NCI-H1048 (cell line): ENCODE measurements at places on chromosomes 12 and 14.

DNA sequence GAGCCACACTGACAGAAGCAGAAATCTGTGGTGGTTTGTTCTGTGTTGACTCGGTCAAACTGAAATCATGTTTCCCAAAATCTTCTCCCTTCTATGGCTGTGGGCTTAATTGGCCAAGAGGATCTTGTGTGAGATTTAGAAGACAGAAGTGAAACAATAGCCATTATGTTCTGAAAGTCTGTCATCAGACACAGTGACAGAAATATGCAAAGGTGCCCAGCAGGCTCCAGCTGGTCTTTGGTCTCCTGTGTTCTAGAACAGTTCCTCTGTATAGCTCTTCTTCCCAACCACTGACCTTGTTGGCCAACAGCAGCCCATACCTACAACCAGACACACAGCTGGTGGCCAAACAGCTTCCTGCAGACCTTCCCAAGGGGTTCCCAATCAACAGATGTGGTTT, 25.0 kb upstream of the COCH start:
- no peak for DNase-seq

DNA sequence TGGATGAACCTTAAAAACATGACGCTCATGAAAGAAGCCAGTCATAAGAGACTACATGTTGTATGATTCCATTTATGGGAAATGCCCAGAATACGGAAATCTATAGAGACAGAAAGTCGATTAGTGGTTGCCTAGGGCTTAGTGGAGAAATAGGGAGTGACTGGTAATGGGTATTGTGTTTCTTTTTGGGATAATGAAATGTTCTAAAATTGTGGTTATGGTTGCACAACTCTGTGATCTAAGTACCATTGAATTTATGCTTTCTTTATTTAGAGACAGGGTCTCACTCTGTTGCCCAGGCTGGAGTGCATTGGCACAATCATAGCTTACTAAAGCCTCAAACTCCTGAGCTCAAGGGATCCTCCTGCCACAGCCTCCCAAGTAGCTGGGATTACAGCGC, 8.0 kb downstream of the RBMS2 start:
- DNase-seq, result no peak

- DNase-seq, result no peak
These were observed 211.6 kb downstream of the SLC6A15 start for GRCh38 chr12:84701041-84701440.

GRCh38 chr12:52189376-52190174, 2.2 kb downstream of the KRT80 start:
- no peak for DNase-seq

GRCh38 chr12:52493172-52493571, at the start of gene KRT6A:
TSS of gene KRT6A (minus strand) at chr12:52493257. CDS start at chr12:52493188, 69 bp downstream.
- no peak for DNase-seq

- no peak for DNase-seq
These were observed 18.7 kb downstream of the MANSC1 start for GRCh38 chr12:12331244-12331771.

- no peak for DNase-seq
These were observed 21.5 kb upstream of the SLC25A3 start for GRCh38 chr12:98572010-98572409.

- DNase-seq, result no peak
These were observed 28.2 kb upstream of the CD27 start for GRCh38 chr12:6416596-6416995.

DNA sequence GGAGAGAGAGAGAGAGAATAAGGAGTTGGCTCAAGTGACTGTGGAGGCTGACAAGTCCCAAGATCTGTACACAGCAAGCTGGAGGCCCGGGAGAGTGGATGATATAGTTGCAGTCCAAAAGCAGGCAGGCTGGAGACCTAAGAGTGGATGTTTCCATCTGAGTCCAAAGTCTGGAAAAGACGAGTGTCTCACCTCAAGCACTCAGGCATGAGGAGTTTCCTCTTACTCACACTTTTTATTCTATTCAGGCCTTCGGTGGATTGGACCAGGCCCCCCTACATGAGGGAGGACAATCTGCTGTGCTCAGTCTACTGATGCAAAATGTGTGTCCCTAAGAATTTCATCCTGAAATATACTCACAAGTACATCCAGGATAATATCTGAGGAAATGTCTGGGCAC, 484.6 kb downstream of the VRK1 start:
- DNase-seq, result no peak

DNA sequence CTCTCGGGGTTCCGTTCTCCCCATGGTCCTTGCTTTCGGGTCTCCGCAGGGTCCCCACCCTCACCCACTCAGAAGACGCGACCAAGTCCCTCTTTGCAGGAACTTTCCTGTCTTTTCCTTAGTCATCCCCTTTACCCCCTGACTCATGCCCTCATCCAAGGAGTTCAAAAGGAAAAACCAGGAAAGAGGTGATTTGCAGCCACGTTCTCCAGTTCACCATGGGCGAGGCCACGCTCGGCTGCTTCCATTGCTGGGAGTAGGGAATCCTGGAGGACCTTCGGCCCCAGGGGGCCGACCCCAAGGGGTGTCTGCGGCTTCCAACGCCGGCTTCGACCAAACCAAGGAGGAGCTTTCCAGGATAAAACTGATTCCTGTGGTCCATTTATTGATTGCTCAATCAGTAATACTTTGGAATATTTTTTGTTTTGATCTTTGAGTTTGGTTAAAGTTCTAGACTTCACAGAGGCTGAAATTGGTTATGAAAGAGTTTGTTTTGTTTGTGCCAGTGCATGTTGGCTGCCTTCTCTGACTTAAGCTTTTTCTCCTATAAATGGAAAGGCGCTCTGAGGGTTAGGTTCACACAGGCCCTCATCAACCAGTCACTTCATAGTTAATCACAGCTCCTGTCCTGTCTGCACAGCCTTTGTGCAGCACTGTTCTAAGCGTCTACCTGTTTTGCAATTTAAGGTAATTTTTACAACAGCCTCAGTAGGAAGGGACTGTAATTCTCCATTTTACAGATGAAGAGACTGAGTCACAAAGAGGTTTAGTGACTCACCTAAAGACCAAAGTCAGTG, 827 bp downstream of the ALDH2 start:
- DNase-seq, result no peak

- DNase-seq, result no peak
These were observed 509 bp downstream of the PLEKHG6 start for GRCh38 chr12:6310771-6311610.

DNA sequence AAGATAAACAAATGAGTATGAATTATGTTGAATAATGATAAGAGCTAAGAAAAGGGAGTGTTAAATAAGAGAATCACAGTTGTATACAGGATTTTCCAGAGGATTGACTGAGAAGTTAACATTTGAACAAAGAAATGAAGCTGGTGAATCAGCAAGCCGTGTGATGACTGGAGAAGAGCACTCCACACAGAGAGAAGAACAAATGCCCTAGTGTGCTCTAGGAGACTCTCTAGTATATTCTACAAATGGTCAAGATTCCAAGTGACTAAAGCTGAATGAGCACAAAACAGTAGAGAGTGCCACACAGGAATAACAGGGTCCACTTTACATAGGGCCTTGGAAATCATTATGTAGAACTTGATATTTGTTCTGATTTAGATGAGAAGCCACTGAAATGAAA, 587.1 kb upstream of the ATXN7L3B start:
- DNase-seq, result no peak

- DNase-seq, result peak; percentile 39
These were observed 61.1 kb upstream of the TMEM132D start for GRCh38 chr12:129964826-129965457.

GRCh38 chr12:6376079-6376869, 911 bp upstream of the SCNN1A start:
- no peak for DNase-seq

GRCh38 chr14:103315941-103316340, 18.1 kb upstream of the EIF5 start:
- DNase-seq, result no peak

GRCh38 chr14:104143521-104144452, 5.4 kb downstream of the KIF26A start:
- no peak for DNase-seq

- no peak for DNase-seq
These were observed 53.5 kb downstream of the ADGRD1 start for GRCh38 chr12:131007031-131007739.

DNA sequence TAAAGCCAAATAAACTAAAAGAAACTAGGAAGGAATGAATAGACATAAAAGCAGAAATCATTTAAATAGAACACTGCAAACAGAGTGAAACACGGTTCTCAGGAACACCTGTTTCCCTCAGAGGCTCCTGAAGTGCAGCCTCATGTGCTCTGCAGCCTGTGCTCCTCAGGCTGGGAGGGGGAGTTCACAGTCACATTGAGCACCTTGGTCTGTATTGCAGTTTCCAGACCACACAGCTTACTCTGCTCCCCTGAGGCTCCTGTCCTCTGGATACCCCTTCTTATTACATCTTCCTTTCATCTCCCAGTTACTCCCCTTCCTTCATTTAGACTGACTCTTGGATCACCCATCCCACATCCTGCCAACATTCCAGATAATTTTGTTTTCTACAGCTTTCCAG, 49.7 kb upstream of the DCD start:
- no peak for DNase-seq

- no peak for DNase-seq
These were observed 88.1 kb downstream of the RFLNA start for GRCh38 chr12:124383028-124383427.

DNA sequence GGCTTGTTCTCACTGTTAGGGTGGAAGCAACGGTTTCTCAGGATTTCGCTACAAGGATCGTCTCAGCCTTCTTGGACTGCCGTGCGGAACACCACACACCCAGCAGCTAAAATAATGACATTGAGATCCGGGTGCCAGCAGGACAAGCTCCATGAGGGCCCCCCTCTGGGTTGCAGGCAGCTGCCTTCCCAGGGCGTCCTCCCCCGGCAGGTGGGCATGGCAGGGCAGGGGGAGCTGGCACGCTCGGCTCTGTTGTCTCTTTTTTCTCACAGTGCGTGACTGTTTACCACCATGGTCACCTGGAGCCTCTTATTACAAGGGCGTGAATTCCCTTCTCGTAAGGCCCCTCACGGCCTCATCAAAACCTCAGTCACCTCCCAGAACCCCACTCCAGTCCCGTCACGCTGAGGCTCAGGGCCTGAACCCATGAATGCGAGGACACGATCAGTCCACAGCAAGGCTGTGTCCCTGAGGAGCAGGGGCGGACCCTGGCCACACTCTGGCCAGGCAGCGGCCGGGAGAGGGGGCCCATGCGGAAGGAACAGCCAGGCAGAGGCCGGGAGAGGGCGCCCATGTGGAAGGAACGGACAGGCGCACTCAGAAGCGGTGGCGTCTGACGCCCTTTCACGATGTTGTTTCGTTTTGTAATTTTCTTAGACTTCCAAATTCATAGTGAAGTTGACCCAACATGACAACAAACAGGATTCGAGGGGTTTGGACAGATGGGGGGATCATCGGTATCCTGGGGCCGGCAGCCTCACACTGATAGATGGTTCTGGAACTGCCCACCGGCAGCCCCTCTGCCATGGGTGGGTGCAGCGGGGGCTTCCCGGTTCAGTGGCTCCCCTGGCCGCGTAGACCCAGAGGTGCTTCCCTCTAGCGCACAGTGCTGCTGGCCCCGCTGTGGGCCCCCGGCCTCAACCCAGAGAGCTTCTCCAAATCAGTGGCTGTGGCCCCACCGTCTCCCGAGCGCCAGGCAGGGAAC, 10.0 kb downstream of the LRCOL1 start:
- DNase-seq, result no peak
